Suppressor macrophage treated with lipopolysaccharide for 1 hour (primary cell): ENCODE measurements at places on chromosomes 11 and 22.

GRCh38 chr11:9263840-9264315 lies 1.3 kb downstream of the DENND5A start:
- DNase-seq: peak; percentile 97

- no peak for DNase-seq
Observed at GRCh38 chr11:41039592-41039991, 419.9 kb downstream of the LRRC4C start.

- peak; percentile 26 for DNase-seq
Observed at GRCh38 chr11:117145393-117145761, 1.3 kb downstream of the PAFAH1B2 start.

GRCh38 chr22:19407649-19408606 lies 23.6 kb downstream of the HIRA start:
- no peak for DNase-seq

GRCh38 chr11:32888805-32889204 lies 3.8 kb upstream of the QSER1 start:
- DNase-seq: no peak

GRCh38 chr11:60193687-60194433 lies 11.0 kb upstream of the MS4A6A start:
- peak; percentile 85 for DNase-seq

GRCh38 chr11:102456381-102456780 lies 3.8 kb upstream of the TMEM123 start:
- peak; percentile 82 for DNase-seq

- DNase-seq: no peak
Observed at GRCh38 chr22:44898236-44898635, 111.6 kb downstream of the PHF21B start.

DNA sequence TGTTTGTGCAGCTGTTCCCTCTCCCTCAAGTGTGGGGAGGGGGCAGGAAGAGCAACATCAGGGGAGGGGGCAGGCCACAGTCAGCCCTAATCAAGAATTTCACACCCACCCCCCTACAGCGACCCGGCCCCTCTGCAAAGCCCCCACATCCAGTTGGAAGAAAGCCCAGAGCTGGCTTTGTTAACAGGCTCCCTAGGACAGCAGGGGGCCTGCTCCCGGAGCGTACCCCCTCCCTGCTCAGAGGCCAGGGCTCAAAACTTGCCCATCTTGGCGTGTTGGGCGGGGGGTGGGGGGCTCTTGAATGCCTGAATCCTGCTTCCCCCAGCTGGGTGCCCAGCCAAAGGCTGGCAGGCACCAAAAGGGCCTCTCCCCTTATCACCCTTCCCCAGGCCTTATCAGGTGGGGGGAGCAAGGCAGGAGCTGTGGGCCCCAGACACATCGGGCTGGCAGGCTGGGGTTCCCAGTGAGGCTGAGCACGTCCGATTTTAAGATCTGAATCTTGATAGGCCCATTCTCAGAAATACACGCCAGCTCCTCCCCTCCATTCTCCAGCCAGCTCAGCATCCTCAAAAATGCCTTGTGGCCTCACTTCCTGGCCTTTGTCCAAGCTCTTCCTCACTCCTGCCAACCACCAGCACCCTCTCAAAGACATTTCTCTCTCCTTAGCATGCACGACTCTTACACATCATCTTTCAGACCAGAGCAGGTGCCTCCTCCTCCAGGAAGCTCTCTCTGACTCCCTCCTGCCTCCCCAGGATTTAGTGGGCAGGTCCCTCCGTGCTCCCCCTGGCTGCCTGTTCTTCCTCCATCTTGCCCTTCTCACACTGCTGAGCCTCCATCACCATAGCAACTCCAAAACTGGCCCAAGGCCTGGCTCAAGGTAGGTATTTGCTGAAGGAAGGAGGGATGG lies 384.8 kb downstream of the MN1 start:
- no peak for DNase-seq

GRCh38 chr22:19035474-19036228 lies 86.6 kb downstream of the DGCR2 start:
- no peak for DNase-seq

GRCh38 chr11:61083601-61084147 lies 18.6 kb upstream of the CD5 start:
- DNase-seq: no peak

GRCh38 chr11:134224710-134225664 lies 516 bp downstream of the VPS26B start:
- DNase-seq: peak; percentile 63

DNA sequence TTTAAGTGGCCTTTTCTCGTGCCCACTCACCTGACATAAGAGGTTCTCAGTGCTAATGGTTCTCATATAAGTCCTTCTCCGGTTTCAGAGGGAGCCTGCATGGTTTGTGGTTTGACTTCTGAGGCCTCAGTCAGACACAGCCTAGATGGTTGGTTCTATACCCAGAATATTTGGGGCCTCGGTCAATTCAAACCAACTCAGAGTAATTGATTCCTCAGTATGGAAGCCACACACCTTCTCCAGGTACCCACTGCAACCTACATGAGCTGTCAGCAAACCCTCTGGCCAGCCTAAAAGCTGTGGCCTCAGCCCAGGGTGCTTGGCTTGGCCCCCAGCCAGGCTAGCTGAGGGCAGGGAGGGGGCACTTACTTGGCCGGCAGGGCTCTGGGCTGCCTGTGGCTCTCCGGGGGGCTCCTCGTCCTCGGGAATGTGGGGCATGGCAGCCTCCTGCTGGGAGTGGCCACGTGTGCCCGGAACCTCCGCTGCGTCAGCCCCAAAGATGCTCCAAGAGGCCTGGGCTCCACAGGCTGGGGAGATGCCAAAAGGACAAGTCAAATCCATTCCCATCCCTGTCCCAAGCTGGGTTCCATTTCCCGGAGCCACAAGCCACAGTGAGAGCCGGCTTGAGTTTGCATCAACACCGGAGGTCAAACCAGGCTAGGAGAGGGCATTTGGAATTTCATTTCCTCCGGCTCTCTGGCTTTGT lies 41.7 kb downstream of the IRAG1 start:
- no peak for DNase-seq

DNA sequence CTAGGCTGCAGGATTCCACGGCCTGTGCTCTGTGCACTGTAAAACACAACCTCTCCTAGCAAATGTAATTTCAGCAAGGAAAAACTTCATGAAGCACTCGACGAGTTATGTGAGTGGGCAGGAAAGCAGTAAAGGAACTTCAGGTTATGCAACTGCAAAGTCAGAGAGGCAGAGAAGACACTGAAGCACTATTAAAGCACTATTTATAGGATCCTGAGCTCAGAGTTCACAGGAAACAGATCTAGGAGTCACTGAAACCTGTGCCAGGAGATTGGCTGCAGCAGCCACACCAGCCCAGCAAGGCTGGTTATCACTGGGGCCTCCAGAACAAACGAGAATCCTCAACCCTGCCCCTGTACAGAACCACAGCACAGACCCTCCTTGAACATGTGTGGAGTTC lies 2.5 kb downstream of the SMIM35 start:
- DNase-seq: peak; percentile 84

GRCh38 chr11:32594272-32594671 lies 10.6 kb downstream of the EIF3M start:
- DNase-seq: peak; percentile 46

DNA sequence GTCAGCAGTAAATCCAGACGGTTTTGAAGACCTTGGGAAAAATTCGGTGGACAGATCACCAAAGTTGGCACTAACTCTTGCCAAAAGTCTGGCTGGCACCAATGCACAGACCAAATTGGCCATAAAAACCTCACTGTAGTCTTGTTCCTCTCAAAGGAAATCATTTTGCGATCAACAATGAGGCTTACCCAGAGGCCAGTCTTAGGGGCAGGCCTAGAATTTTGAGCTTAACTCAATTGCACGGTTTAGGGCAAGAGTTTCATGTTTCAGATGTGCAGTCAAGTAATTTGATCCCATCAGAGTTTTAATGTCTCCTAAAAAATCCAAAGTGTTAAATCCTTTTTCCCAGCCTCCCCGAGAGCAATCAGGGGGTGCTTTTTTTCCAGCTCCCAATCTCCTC lies 19.0 kb downstream of the MPPED2 start:
- DNase-seq: no peak

DNA sequence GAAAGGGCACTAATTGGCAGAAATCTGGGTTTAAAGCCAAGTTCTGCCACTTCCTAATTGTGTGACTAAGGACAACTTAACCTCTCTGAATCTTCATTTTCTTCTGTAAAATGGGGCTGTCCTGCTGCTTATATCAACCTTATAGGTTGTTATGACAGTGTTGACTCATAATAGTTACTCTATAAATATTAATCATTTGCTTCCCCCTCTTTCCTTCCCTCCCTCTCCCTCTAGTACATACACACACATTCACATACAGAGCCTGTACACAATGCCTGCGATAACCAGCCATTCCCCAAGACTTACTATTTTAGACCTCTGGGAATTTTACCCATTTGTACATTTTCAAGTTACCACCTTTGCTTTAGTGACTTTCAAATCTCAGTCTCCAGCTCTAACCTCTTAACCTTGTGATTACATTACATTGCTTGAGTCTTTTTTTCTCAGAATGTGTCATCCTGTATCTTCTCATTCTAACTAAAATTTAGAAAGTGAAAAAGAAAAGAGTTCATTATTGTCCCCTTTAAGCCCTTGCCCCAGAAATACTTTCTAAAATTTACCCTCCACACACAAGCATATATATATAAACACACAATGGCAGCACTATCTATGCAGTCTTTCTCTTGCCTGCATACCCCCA lies 31.9 kb downstream of the GDPD4 start:
- no peak for DNase-seq

DNA sequence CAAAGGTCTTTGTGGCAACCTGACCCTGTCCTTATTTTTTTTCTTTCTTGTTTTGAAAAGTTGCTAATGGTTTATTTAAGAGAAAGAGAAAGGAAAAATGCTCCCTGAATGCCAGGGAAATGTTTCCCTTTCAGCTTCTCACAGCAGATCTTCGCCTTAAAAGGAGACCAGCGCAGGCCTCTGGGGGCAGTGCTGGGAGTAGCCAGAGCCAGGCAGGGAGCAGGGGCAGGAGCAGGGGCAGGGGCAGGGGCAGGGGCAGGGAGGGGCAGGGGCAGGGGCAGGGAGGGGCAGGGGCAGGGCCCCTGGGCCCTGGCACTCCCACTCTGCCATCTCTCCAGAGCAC lies 5.1 kb downstream of the MOB2 start:
- no peak for DNase-seq

- no peak for DNase-seq
Observed at GRCh38 chr11:103497268-103497667, 388.0 kb downstream of the DYNC2H1 start.

GRCh38 chr11:116689413-116690127 lies 83.2 kb downstream of the BUD13 start:
- no peak for DNase-seq

- DNase-seq: peak; percentile 4
Observed at GRCh38 chr11:45178890-45179671, 32.6 kb downstream of the PRDM11 start.

DNA sequence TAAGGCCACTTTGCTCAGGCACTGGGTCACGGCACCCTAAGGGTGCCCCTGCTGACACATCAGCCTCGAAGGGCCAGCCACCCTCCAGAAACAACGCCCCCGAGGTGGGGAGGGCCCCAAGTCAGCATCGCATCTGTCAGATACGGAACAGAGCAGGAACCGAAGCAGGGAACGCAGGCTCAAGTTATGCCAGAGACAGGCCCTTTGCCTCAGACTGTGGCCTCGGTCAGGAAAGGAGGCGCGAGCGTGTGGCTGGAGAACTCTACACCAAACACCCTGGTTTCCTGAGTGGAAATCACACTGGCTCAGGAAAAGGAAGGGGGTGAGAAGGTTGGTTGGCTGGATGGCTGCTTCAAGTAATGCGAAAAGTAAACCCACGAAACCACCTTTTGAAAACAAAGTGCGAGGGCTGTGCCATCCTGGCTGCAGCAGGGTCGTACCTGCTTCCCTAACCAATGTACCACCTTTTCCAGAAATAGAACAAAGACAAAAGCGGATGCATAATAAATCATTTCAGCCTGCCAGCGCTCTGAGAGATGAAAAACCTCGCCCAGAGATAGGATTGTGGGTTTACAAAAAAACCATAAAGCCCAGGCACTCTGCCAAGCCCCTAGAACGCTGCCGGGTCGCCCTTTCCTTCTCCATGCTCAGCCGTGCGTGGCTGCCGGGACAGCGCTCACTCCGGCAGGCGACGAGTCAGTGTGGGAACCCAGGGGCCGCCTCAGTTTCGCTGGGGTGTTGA lies 38.6 kb downstream of the TRMU start:
- DNase-seq: peak; percentile 20

- DNase-seq: no peak
Observed at GRCh38 chr11:48005831-48006270, 25.5 kb downstream of the PTPRJ start.

DNA sequence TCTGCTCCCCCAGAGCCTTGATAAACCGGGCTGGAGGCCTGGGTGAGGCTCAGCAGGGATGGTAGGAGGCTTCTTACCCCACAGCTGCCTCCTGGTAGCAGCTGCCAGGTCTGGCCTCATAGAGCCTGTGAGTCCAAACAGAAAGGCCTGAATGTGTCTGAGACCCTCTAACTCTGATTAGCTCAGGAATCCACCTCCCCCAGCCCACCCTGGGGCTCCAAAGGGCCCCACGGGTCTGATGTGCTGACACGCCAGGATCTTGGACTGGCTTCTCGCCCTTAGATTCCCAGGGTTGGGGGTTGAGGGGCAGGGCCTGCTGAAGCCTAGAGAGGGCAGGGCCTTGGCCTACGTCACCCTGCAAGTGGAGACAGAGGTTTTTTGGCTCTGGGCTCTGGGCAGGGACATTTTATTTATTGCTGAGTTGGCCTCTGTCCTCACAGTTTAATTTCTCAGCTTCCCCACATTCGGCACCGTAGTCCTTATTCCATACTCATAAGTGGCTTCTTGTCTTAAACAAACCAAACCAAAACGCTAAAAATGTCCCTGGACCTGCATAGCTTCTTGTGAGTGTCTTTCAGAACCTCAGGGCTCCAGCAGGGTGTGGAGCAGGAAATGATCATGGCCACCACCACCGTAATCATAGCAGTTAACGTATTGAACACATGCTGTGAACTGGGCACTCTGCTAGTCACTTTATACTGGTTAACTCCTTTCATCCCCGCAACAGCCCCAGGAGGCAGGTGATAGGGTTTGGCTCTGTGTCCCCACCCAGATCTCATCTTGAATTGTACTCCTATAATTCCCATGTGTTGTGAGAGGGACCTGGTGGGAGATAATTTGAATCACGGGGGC lies 25.1 kb downstream of the KIAA1671 start:
- no peak for DNase-seq

DNA sequence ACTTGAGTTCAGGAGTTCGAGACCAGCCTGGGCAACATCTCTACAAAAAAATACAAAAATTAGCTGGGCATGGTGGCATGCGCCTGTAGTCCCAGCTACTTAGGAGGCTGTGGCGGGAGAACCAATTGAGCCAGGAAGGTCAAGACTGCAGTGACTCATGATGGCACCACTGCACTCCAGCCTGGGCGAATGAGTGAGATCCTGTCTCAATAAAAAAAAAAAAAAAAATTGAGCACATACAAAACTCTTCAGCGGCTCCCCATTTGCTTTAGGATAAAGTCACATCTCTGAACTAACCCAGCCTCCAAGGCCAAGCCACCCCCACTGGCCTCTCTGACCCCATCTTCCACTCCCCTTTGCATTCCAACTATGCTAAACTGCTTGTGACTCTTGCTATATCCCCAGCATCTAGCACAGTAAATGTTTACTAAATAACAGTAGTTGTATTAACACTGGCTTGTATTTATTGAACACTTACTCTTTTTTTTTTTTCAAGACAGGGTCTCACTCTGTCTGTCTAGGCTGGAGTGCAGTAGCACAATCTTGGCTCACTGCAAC lies 28.9 kb downstream of the CREB3L1 start:
- no peak for DNase-seq
